ENCODE measurements at places on chromosomes 11 and 22. TPM values are rescaled to one million over a fixed set of nuclear protein-coding genes. Genes with fewer than 3 reads are reported as not detected.

DNA sequence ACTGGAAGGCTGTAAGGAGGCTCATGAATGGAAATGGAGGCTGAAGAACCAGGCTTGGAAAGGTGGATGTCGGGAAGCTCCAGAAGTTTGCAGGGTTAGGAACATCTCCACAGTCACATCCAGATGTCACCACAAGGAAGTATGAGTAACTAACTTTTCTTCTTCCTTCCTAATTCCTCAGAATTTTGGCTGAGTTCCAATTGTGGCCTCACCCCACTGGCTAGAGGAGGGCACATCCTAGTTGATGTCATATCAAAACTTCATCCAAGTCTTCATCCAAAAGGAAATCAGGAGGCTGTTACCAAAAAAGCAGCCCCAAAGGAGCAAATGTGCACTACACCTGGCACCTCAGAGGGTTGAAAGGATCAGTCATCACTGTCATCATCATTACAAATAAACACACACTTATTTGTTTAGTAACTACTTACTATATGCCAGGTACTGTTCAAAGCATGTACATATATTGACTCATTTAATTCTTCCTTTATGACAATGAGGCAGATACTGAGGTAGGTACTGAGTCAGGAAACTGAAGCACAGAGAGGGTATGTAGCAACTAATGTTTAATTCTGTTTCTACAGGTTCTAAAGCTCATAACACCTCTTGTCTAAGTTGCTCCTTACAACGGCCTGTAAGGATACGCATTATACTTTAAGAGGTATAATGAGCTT is 7.3 kb upstream of the PTPN5 start:
- DNase-seq: no peak

- no peak for DNase-seq
Observed at GRCh38 chr11:36411202-36411640, 98.9 kb downstream of the TRAF6 start.

Gene GGT5
- not detected for total RNA-seq

DNA sequence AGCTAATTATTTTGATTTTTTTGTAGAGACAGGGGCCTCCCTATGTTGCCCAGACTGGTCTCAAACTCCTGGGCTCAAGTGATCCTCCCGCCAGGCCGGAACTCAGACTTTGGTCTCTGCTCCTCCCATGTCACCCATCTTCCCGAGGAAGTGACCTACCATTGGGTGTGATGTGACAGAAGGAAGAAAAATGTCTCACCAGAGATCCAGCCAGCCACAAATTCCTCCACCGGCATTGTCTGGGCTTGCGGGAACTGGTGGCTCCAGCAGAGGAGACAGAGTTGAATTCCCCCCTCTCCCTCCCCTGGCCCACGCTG is 772 bp downstream of the SLC25A45 start:
- DNase-seq: no peak

GRCh38 chr11:121032546-121032945 is 8.6 kb downstream of the TBCEL start:
- DNase-seq: no peak

Gene KRTAP5-8
- not detected for total RNA-seq
